ENCODE measurements at places on chromosomes 6 and 20.

DNA sequence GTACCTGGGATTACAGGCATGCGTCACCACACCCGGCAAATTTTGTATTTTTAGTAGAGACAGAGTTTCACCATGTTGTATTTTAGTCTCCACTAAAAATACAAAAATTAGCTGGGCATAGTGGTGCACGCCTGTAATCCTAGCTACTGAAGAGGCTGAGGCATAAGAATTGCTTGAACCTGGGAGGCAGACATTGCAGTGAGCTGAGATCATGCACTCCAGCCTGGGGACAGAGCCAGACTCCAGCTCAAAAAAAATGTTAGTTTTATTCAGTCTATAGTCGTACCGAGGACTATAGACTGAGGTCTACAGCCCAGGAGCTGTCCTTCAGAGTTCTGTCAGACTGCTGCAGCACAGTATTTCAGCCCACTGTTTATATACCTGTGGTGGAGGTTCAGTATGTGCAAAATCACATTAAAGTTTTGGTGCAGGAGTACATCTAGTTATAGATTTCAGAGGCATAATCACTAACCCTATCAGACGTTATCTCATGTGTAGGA lies 3.6 kb upstream of the CASP8AP2 start:
- DNase-seq: no peak

DNA sequence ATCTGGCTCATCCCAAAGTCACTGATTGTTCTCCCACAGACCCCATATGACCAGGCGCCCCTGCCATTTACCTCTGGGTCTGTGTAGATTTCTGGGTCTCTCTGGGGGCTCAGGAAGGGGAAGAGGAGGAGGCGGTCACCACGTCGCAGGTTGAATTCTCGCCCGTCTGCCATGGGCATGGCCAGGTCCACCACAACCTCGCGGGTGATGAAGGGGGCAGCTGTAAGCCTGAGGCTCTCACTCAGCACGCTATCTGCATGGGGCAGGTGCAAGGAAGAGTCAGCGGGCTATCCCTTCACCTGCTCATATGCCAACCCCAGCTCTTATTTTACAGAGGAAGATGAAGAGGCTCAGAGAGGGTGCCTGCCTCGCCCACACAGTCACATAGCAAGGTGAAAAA lies 30.5 kb upstream of the KCNB1 start:
- no peak for DNase-seq

- DNase-seq: no peak
Observed at GRCh38 chr20:62759981-62760431, 36.3 kb upstream of the MRGBP start.

DNA sequence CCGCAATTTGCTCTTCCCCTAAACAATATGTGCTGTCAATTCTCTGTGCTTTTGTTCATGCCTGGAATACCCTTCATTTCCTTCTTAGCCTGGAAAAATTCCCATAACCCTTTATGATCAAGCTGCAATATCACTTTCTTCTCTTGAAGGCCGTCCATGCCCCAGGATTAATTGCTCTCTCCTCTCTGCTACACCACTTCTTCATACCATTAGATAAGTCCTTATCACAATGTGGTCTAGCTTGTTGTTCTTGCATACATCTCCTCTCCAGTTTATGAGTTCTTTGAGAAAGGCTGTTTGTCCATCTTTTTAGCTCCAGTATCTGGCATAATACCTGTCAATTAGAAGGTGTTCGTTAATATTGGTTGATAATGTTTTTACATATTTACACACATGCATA lies 111.2 kb upstream of the SAMD5 start:
- DNase-seq: no peak

GRCh38 chr6:107670792-107671199 lies 153.3 kb downstream of the SCML4 start:
- no peak for DNase-seq

DNA sequence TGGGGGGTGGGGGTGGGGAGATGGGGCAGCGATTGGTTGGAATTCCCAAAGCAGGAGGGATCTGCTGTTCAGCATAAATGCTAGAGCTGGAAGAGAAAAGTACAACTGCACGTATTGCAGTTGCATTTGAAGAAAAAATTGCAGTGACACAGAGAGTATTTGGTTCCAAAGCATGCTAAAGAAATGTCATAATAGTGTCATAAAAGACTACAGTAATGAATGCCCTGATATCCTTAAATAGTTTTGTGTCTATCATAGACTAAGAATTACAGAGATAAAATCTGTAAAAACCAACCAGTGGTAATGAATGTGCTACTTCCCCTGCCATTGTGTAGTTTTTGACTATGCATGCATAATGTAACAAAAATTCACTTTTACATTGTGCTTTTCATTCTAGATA lies 693.6 kb upstream of the SLC35B3 start:
- DNase-seq: no peak

DNA sequence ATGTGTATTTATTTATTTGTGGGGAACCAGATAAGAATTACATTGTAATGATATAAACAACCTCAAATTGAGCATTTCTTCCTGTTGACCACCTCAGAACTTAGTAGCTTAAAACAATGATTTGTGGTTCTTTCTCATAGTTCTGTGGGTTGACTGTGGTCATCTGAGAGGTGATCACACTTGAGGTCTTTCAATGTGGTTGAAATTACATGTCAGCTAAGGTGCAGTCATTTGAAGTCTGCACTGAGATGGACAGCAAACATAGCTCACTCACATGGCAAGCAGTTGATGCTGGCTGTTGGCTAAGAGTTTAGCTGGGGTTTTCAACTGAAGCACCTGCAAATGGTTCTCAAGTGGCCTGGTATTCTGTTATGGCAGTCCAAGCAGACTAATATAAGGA lies 436.7 kb upstream of the MAP3K7 start:
- DNase-seq: no peak

GRCh38 chr20:19738951-19739350 lies 19.1 kb upstream of the RIN2 start:
- DNase-seq: no peak

GRCh38 chr20:10795286-10796026 lies 121.7 kb upstream of the JAG1 start:
- no peak for DNase-seq

GRCh38 chr6:163860287-163861081 lies 446.0 kb downstream of the QKI start:
- no peak for DNase-seq

DNA sequence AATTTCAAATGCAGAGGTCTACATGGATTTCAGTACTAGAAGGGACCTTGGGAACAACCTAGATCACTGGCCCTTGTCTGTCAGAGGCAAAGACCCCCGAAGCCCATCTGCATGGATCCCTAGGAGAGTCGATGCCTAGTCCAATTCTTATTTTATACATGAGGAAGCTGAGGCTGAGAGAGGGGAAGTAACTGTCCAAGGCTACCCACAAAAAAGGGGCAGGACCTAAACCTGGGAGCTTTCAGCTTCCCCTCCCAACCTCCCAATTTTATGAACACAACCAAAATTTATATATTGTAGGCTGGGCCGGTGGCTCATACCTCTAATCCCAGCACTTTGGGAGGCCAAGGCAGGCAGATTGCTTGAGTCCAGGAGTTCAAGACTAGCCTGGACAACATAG lies 73.2 kb downstream of the TRERF1 start:
- DNase-seq: no peak

DNA sequence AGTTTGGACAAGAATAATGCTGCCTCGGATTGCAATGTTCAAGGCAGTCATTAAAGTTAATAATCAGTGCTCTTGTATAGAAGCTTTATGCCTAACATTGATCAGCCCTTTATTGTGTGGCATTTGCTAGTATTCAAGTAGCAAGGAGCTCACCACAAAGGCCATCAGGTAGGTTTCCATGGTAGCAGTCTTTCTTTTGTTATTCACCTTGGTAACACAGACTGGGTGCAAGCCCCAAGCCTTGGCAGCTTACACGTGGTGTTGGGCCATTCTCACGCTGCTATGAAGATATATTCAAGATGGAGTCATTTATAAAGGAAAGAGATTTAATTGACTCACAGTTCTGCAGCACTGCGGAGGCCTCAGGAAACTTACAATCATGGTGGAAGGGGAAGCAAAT lies 149.3 kb downstream of the ADAT2 start:
- no peak for DNase-seq

DNA sequence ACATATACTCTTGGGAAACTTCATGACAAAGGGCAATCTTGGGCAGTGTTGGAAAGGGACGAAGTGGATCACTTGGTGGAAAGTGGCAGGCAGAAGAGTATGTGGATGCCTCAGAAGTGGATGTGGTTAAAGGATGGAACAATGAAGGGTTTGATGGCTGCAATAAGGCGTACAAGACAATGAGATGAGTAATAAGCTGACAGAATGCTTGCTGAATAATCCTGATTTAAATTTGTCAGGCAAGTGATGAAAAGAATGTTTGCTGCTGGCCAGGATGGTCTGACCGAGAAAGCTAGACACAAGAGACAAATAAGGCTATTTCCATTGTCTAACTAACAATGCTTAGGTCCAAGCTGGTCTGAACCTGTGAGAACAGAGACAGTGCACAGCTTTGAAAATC lies 61.6 kb upstream of the CEP85L start:
- DNase-seq: no peak

DNA sequence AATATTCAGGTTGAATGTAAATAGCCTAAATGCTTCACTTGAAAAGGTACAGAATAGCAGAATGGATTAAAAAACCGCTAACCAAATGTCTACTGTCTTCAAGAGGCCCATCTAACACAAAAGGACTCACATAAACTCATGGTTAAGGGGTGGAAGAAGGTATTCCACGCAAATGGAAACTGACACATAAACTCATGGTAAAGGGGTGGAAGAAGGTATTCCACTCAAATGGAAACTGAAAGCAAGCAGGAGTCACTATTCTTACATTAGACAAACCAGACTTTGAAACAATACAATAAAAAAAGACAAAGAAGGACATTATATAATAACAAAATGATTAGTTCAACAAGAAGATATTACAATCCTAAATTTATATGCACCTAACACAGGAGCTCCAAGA lies 38.3 kb upstream of the PKIB start:
- no peak for DNase-seq
